ENCODE measurements at places on chromosomes 6 and 20. TPM values are rescaled to one million over a fixed set of nuclear protein-coding genes. Genes with fewer than 3 reads are reported as not detected.

The OTOR gene
- not detected for total RNA-seq

The C6orf15 gene
- not detected for total RNA-seq

The HCRTR2 gene
- total RNA-seq: not detected

The FERMT1 gene
- total RNA-seq: 1.3 TPM

The BPIFB1 gene
- total RNA-seq: not detected

The MDN1 gene
- total RNA-seq: 15.3 TPM

The WFDC2 gene
- total RNA-seq: not detected

The EPPIN gene
- not detected for total RNA-seq

The SLC17A4 gene
- not detected for total RNA-seq

The SERINC3 gene
- 88.7 TPM for total RNA-seq

The COX7A2 gene
- 75.7 TPM for total RNA-seq

The ULBP2 gene
- 1.9 TPM for total RNA-seq

The HDGFL1 gene
- total RNA-seq: not detected

The LST1 gene
- total RNA-seq: not detected

The FITM2 gene
- total RNA-seq: 4.8 TPM

The CAP2 gene
- 3.2 TPM for total RNA-seq

The BPIFB4 gene
- total RNA-seq: 0.23 TPM

The FAM184A gene
- 0.08 TPM for total RNA-seq

The UNC5CL gene
- total RNA-seq: 0.12 TPM

The PHACTR1 gene
- 0.08 TPM for total RNA-seq

The CST1 gene
- 49.8 TPM for total RNA-seq

The TRIM10 gene
- not detected for total RNA-seq

The GPR63 gene
- 0.08 TPM for total RNA-seq

The CCN2 gene
- total RNA-seq: 981 TPM

The LY6G6F gene
- not detected for total RNA-seq

All from smooth muscle cell of the coronary artery (primary cell).